HL-60 (cell line): ENCODE measurements at places on chromosomes 2 and 18.

DNA sequence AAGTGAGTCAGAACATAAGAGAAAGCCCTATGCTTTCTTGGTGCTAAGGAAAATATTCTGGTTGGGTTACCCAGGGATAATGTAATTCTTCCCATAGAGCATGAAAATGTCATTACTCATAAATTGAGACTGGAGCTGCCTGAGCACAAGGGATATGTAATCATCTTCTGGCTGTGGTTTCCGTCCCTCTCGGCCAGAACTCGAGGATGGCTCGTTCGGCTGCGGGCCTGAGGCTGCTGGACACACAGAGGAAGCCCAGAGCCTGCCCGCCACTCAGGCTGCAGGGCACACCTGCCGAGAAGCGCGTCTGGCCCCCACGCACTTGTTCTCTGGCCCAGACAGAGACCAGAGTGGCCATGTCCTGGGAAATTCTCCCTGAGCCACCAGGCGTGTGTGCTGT is 104.9 kb downstream of the ASAP2 start:
- DNase-seq = no peak

GRCh38 chr2:23464905-23465537 is 80.0 kb downstream of the KLHL29 start:
- DNase-seq = no peak

GRCh38 chr2:38959938-38960608 is 70.4 kb downstream of the ARHGEF33 start:
- peak; percentile 36 for DNase-seq

DNA sequence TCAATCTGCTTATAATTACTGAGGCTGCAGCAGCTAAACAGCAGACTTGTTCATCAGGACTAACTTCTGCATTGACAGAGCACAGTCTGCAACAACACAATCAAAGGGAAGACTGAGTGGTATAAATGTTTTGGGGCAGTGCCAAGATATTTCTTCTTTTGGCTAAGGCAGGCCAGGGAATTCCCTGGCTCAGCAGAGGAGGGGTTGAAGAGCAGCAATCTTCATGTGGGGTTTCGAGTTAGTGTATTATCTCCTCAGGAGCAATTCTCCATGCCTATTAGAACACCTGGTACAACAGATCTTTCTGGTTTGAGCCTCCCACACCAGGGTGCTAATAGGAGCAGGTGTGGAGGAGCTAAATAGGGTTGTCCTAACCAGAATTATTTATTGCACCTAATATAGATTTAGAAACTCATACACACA is 103.0 kb upstream of the STK17B start:
- DNase-seq = no peak

DNA sequence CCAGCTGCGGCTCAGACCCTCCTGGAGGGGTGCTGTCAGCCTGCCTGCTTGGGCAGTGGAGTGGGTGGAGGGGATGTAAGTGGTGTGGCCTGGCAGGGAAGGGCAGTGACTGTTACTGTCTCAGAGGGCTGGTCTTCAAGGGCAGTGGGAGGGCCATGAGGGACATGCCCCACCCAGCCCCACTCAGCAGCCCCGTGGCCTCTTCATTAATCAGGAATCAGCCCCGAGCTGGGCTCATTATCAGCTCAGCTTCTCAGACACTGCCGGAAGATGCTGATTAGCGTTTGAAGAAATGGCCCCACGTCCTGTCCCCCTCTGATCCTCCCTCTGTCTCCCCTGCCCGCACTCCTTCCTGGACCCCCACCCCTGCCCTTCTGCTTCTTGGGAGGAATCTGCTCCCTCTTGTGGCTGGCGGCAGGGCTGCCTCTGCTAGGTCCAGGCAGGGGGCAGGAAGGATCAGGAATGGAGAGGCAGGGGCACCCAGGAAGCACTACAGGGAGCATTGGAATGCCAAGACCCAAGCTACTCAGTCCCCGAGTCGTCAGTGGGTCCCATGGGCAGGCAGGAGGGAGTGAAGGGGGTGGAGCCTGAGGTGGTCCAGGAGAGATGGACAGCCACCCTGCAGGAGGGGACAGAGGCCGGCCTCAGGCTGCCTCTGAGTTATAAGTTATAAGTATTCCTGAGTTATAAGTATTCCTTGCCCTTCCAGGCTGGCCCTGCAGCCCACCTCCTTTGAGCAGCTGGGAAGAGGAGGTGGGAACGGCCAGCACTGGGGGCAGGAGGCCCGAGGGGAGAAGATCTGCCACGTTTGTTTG is 7.0 kb downstream of the ASIC4 start:
- DNase-seq = no peak

DNA sequence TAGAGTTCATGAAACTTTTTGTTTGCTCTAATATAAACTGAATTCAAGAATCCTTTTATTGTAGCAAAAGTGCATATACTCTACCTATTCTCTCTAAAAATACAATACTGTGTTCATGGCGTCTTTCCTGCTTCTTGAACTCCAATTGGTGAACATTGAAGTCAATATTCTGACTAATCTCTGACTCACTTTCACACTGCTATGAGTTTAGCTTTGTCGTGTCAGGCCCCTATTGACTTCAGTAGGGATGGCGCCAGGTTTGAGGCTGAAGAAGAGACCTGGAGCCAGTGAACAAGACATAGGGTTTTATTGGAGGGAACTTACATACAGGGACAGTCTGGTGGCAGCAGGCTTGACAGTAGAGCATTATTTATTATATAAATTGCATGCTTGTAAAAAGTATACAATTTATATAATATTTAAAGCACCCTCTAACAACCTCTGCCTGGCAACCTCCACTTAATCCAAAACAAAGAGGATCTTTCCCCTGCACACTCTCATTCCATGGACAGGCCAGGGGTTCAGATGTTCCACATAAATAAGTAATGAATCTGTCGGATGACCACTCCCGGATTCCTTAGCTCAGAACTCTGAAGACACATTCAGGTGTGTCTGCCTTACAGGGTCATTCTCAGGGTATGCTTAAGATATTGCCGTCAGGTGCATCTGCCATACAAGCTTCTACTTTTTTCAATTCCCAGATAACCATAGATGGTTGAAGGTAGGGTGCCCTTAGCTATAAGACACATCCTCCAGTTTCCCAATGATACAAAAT is 141.0 kb downstream of the CERS6 start:
- DNase-seq = no peak

DNA sequence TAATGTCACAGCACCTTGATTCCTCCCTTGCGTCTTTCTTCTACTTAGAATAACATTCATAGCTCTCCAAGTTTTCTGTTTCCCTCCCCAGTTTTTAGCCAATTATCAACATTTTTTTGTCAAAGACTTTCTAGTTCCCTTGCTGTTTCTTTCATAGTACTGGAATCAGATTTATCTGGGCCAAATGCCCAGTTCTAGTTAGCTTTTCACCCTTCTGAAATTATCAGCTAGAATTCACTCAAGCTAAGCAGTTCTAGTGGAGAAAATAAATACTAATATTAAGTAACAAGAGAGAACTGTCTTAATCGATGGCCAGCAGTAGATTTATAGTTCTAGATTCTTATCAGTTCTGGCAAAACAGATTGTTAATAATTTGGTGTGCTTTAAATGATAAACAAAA is 36.2 kb downstream of the EFEMP1 start:
- no peak for DNase-seq

DNA sequence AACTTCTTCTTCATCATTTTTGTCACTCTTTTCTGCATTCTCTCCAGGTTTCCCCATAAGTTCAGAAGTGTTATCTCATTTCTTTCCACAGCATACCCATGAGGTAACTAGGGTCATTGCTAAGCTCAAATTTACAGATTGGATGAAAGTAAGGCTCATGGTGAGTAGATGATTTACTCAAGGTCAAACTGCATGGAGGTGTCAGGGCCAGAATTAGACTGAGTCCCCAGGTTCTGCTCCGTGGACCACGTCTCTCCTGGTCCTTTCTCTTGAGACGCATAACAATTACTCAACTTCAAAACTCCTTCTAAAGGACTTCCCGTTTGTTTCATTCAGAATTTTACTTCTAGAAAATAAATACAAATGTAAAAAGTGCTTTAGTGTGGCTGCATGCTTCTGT is 43.4 kb downstream of the SMIM21 start:
- DNase-seq = no peak

DNA sequence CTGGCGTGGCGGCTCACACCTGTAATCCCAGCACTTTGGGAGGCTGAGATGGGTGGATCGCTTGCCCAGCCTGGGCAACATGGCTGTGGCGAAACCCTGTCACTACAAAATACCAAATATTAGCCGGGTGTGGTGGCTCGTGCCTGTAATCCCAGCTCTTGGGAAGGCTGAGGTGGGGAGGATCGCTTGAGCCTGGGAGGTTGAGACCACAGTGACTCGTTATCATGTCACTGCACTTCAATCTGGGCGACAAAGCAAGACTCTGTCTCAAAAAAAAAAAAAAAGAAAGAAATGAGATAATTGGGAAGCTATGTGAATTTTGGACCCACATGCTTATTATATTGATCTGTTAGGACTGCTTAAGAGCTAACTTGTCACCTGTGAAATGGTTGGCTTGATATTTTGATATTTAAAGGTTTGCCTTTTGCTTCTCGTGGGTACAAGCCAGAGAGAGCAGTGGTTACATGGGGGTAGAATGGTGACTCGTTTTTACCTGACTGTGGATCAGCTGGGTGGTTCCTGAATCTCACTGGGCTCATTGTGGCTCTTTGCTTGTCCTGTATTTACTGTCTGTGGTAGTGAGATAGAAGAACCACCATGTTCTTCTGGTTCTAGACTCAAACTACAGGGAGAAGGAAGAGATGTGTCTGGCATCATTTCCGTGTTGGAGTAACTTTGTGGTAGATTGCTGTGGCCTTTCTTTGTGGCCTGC is 28.9 kb downstream of the ZNF532 start:
- no peak for DNase-seq

GRCh38 chr18:50249576-50249975 is 16.7 kb downstream of the CFAP53 start:
- DNase-seq = no peak

GRCh38 chr2:239855863-239856587 is 169.1 kb downstream of the NDUFA10 start:
- no peak for DNase-seq

DNA sequence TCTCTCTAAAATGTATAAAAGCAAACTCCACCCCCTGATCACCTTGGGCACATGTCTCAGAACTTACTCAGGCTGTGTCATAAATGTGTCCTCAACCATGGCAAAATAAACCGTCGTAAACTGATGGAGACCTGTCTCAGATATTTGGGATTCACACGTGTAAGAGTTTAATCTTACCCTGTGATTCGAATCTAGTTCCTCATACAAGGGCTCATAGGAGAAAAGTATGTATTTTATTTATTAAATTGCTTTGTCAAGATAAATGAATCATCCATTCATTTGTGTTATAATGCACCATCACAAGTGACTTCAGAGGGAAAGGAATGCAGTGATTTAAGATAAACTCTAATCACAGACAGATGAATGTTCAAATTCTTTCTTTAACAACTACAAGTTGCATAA is 712.5 kb upstream of the LRATD1 start:
- no peak for DNase-seq

DNA sequence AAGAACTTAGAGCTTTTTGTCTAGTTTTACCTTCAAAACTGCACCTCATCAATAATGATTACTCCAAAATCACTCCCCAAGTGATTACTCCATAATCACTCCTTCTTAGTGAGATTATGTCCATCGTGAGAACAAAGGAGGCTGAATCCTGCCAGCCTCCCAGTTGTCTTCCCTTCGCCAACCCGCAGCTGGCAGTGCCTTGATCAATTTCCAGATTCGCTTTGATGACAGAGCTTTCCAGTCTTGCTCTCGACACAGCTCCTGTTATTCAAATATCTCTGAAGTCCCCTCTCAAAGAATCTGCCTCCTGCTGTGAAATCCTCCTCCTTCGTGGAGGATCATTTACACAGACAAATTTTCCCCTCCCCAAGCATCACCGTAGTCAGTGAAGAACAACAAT is 237.7 kb downstream of the EIPR1 start:
- DNase-seq = no peak

DNA sequence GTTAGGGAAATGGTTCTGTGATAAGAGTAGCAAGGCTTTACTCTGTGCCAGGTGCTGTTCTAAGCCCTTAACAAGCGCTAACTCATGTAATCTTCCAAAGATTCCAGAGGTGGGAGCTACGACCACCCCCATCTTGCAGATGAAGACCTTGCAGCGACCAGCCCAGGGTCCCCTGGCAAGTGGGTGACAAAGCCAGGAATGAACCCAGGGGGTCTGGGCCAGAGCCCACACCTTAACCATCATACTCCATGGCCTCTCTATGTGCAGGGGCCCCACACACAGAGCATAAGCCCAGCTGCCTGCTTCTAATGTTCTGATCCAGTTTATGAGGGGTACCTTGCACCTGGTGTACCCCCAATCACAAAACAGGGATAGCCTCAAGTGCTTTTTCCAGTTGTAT is 105.3 kb downstream of the ZBTB7C start:
- no peak for DNase-seq

GRCh38 chr18:47830772-47831171 is 99.7 kb downstream of the SMAD2 start:
- no peak for DNase-seq

DNA sequence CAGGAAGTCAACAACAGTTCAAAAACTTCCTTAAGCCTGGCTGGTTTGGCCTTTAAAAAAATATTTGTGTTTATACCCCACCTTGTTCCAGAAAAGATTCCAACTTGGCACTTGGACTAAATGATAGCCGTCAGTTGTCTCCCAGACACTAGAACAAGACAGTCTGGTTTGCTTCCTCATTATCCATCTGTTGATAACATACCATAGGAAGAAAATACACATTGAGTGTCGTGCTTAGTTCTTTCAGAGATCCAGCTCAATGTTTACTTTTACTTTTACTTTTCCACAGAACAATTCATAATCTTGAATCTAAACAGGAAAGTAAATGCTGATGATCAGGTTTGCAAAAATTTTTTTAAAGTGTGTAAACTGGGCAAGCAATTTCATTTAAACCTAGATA is 2.4 kb upstream of the VPS54 start:
- DNase-seq = no peak

DNA sequence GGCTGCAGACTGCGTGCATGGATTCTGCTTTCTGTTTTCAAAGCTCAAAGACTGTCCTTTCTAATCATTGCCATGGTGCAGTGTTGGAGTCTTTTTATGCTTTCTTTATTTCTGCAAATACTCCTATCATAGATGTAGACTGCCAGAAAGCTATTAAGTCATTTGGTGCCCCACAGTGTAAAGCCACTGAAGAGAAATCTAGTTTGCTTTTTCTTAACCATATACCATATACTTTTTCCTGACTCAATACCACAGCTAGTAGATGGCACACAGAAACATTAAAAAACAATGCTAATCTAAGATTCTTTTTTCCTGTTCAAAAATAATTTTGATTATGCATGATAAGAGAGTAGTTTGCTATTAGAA is 109.9 kb upstream of the RAB27B start:
- DNase-seq = no peak

GRCh38 chr2:205496370-205496769 is 185.9 kb upstream of the NRP2 start:
- DNase-seq = no peak
